ENCODE measurements at places on chromosomes 7 and 10.

- no peak for DNase-seq
These were observed 51.7 kb downstream of the GRID1 start for GRCh38 chr10:86314616-86315548.

DNA sequence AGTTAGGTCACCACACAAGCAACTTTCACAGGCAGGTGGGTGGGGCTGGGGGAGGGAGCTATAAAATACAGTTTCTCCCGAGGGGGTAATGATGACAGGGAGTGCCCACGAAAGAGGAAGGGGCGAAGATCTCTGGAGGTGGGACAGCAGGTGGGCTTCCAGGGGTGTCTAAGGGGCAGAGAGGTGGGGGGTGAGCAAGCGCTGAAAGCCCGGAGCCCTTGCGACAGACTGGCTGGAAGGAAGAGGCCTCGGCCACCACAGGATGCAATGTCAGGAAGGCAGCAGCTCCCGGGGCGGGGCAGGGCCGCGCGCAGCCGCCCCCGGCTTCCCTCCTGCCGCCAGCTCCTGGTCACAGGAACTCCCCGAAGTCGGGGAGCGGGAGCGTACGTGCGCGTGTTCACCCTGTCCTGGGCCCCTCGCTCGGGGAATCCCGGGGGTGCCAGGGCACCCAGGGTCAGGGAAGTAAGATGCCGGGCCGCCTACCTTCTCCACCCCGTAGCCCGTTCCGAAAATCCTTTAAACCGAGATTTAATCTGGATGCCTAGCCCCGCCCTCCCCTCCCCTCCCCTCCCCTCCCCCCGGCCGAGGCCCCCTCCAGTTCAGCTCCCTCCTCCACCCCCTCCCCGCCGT is 105.2 kb upstream of the PPIF start:
- peak; percentile 83 for DNase-seq

- DNase-seq: no peak
These were observed 288.6 kb upstream of the PHF14 start for GRCh38 chr7:10685040-10685439.

- no peak for DNase-seq
These were observed 82.8 kb upstream of the VIPR2 start for GRCh38 chr7:159227433-159227832.

DNA sequence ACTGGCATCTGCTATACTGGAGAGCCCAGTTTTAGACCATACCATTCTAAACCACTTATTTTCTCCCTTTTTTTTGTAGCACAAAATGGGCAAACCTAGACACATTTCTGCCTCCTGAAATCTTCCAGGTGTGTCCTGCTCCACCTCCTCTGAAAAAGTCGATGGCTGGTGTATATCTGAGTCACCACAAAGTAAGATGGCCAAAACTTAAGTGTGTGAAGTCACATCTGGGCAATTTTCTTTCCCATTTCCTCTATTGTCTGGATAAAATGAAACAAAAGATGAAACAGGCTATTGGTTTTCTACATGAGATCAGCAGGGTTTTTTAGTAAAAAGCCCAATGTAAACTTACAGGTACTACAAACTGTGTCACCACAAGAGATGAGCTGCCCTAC is 65.5 kb downstream of the OSBPL3 start:
- DNase-seq: no peak

DNA sequence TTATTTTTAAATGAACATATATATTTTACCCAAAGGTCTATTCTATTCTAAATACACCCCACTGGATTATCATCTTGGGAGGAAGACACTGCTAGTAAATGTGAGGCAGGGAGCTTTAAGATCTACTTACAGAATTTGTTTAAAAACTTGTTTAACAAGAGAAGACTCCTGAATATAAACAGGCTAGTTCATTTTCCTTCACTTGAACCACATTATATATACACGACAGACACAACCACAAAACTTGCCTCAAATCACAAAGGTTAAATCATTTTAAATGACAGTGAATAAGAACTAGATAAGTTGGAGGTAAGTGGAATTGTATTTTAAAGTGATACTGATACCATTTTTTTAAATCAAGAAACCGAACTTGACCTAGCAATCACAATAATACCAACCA is 109.2 kb downstream of the ATE1 start:
- DNase-seq: no peak

DNA sequence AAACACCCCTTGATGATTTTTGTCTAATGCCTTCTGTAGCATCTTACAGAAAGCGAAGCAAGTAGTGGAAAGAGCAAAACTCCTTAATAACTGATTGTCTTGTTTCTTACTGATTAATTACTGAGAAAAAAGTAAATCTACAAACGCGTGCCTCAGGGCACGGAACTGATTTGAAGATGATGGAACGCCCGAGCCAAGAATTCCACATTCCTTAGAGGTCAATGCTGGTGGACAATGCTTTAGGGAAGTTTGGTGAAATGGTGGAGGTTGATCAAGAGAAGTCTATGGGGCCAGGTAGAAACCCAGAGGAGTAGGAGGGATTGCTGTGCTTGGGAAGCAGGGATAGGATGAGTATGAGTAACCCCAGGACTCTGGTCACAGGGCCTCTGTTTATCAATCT is 5.0 kb upstream of the SORBS1 start:
- no peak for DNase-seq

DNA sequence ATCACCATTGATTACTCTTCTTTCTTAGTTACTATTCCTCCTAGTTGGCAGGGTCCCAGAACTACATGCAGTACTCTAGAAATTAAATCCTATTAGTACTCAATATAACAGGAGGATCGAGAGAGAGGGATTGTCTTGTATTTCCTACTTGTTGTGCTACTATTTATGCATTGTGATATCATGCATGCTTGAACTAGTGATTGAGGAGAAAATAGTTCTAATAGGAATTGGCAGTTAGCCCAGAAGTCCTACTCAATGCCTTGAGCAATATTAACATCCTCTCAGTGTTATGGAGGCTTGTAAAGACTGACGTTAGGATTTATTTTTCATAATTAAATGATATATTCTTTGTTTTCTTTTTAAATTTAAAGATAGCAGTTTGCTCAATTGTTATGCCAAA is 67.4 kb downstream of the FOXP2 start:
- no peak for DNase-seq

GRCh38 chr10:93412801-93413200 is 69.3 kb downstream of the MYOF start:
- DNase-seq: no peak
